ENCODE measurements at places on chromosomes 1 and 21. TPM values are rescaled to one million over a fixed set of nuclear protein-coding genes. Genes with fewer than 3 reads are reported as not detected.

CCDC27 gene
- 0.04 TPM for total RNA-seq

DNA sequence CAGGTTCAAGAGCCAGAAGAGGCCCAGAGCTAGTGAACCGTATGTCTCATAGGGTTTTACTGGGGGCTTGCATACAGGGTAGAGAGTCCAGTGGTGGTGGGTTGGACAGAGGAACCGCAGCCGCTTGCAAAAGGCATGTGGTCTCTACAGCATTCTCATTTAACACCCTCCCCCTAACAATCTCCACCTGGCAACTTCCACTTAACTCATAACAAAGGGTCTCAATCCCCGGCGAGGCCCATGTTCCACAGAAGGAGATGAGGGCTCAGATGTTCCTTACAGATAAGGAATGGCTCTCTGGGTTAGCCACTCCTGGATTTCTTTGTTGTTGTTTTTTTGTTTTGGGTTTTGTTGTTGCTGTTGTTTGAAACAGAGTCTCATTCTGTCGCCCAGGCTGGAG, 106.1 kb downstream of the APP start:
- peak; percentile 28 for DNase-seq

- DNase-seq: no peak
Measured at GRCh38 chr1:227068883-227069282, 128.8 kb downstream of the COQ8A start.

FAM43B gene
- total RNA-seq: 6.1 TPM

- no peak for DNase-seq
Measured at GRCh38 chr1:9877962-9878361, 32.1 kb downstream of the CTNNBIP1 start.

DNA sequence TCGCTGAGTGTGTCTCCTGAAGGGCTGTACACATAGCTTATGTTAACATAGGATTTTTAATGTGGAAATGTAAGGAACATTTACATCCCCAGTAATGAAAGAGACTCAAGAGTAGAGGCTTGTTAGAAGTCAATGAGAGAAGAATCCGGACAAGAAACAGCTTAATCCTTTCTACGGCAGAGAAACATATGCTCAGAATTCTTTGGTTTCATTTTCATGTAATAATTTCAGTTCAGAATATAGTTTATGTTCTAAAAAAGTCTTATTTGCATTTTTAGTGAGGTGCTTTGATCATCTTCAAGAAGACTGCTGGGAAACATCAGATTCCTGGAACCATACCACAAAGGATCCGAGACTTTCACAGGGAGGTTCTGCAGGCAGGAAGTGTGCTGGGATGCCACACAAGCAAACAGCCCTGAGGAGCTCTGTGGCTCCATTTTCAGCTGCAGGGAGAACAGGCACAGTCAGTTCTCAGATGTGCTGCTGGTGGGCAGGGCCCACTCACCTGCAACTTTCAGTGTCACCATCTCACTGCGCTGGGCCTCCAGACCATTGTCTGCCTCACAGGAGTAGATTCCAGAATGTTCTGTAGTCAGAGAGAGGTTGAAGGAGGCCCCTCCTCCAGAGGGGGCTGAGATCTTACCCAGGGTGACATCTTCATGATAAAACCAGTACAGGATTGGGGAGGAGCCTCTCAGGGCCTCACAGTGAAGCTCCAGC, 28.4 kb downstream of the FCRL5 start:
- no peak for DNase-seq

AADACL3 gene
- total RNA-seq: 0.22 TPM

DNA sequence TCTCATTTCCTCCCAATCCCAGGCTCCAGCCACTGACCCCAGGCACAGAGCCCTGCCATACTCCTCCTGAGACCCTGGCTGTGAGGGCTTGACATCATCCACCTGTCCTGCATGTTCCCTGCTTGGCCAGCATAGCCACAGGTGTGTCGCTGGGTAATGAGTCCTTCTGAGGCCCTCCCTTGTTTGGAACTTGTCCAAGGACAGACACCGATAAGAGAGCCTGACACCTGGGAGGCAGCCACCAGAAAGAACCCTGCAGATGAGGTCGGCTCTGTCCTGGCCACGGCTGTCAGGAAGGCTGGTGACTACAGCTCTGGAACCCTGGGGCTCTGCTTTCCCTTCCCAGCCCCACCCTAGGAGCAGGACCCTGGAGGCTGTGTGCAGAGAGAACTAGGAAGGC, 34.6 kb downstream of the TMEM63A start:
- DNase-seq: no peak

DNA sequence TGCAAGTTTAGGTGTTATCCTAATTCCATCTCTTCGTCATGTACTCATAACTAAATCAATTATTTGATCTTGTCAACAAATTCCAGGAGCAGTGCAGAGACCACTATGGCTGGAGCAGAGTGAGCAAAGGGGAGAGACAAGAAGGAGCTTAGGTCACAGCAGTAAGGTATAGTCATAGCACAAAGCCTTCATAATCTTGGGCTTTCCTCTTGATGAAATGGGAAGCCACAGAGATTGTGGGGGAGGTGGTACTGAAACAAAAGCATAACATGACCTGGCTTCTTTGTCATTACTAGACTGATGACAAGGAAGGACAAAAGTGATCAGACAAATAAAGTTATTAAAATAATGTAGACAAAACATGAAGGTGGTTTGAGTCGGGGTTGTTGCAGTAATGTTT, 60.1 kb upstream of the PTGS2 start:
- no peak for DNase-seq

GRCh38 chr1:184888505-184888904, 85.8 kb downstream of the NIBAN1 start:
- no peak for DNase-seq

DNA sequence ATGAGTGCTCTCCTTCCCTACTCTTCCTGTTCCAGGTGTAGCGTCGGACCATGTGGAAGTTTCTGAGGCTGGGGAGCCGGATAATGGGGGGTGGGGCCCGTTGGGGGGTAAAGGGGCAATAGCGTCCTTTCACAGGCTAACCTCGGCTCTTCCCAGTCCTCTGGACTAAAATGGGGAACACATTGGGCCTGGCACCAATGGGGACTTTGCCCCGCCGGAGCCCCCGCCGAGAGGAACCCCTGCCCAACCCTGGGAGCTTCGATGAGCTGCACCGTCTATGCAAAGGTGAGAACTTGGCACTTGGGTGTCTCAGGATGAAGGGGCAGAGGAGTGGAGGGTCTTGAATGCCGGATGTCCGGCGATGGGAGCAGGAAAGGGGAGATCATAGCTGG, 456 bp downstream of the TOMM40L start:
- DNase-seq: peak; percentile 60

GRCh38 chr1:234845097-234845660, 235.2 kb upstream of the IRF2BP2 start:
- no peak for DNase-seq

GRCh38 chr1:167109125-167109524, 15.2 kb downstream of the STYXL2 start:
- DNase-seq: no peak

DNA sequence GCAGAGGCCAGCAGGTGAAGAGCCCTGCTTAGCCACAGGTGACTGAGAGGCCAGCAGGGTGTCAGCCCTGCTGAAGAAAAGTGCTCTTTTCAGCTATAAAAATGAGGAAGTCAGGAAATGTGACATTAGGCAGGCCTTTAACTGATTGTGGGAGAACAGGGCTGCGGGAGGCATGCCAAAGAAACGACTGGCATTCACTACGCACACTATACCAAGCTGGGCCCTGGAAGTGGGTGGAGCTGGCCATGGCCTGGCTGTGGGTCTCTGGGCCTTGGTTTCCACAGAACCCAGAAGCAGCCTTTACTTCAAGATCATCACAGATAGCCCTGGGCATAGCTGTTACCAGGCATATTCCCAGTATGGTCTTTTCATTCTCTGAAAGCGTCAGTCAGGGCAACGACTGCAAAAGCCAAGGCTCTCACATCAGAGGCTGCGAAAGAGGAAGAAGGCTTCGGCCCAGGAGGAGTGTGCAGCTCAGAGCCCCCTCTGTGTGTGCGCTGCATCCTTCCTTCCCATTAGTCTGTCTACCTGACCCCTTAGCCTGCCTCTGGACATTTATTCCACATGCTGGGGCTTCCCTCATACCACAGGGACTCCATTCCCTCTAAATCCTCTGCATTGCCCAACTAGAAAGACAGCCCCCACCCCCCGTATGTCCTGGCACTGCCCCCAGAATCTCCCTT, 14.3 kb downstream of the SLC2A1 start:
- no peak for DNase-seq

REN gene
- not detected for total RNA-seq

DNA sequence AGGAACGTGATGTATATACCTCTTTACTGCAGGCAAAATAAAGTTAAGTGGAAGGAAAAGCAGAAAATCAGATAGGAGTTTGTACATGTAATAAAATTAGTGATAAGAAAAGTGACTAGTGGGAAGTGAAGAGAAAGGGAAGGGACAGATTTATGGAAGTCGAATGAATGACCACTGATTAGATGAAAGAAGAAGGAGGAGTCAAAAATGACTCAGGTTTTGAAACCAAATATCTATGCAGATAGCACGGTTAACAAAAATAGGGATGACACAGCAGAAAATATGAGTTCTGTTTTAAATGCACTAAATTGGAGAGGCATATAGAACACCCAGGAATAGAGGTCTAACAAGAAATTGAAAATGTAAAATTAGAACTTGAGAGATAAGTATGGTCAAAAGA, 128.0 kb downstream of the HMCN1 start:
- no peak for DNase-seq

- DNase-seq: peak; percentile 6
Measured at GRCh38 chr21:26280775-26281174, 110.2 kb upstream of the APP start.

GRCh38 chr1:19066248-19066873, 109.9 kb upstream of the IFFO2 start:
- DNase-seq: no peak

PBX1 gene
- 92.6 TPM for total RNA-seq

- DNase-seq: no peak
Measured at GRCh38 chr1:236718328-236718727, 32.0 kb downstream of the ACTN2 start.

C2CD4D gene
- 0.30 TPM for total RNA-seq

GRCh38 chr21:25944672-25945213, 210.0 kb downstream of the GABPA start:
- no peak for DNase-seq

DNA sequence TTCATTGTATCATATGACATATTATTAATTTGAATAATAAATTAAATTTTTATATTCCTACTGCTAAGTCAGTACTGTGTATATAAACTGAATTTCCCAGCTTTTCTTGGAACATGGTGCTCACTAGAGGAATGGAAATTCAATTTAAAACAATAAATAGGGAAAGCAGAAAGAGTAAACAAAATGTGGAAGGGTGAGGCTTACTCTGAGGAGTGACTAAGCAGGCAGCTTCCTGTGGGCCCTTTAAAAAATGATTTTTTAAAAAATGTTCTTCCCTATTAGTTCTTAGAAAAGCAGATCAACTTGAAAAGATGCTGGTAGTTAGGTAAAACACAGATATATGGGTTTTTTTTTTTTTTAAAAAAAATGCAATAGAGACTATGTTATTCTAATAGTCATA, 49.5 kb upstream of the S1PR1 start:
- no peak for DNase-seq

GRCh38 chr1:27864264-27864895, 8.0 kb upstream of the THEMIS2 start:
- no peak for DNase-seq

- DNase-seq: peak; percentile 46
Measured at GRCh38 chr1:235972311-235972689, 92.6 kb downstream of the NID1 start.

DNA sequence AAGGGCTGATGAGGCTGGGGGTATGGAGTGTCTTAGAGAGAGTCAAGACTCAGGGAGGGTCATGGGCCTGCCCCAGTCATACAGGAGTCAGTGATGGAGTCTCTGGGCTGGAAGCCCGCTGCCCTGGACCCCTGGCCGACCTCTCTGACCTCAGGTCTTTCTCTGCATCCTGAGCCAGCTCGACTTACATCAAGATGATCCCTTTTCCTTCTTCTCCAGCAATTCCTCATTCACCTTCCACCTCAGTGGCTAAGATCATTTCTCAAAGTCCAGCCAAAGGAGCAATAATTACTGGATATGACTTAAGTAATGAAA, 308.6 kb downstream of the MATN1 start:
- no peak for DNase-seq

VHLL gene
- total RNA-seq: not detected

GRCh38 chr1:10674700-10675609, 121.5 kb downstream of the CASZ1 start:
- peak; percentile 56 for DNase-seq

DNA sequence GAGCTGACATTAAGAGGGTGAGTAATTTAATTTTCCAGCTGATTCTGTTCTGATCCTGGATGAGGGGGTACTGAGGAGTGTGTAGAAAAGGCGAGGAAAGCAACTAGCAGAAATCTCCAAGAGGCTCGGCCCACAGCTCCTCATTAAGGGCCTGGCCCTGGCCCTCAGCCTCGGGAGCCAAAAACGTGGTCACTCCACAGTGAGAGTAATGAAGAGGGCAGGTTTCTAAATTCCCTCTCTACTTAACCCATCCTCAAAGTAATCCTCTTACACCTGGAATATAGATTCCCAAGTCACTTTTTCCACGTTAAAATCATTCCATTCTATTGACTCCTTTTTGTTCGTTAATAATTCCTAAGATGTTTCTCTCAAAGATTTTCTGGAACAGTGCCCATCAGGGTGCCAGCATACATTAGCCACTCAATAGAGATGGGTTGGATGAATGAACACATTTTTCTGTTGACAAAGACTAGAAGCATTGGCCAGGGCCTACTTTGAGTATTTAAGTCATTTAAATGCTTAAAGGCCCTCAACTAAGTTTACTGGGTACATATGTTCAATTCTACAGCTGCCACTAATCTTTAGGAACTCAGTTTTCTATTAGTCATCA, 1.1 kb upstream of the COL11A1 start:
- DNase-seq: no peak

ATXN7L2 gene
- total RNA-seq: 9.9 TPM

LCE4A gene
- total RNA-seq: not detected

TGFB2 gene
- total RNA-seq: 2.1 TPM

BSND gene
- 0.30 TPM for total RNA-seq

DIO1 gene
- 0.41 TPM for total RNA-seq
